Femur (tissue), 1 donor: ENCODE measurements at places on chromosomes 16 and 17.

- no peak for DNase-seq
Measured at GRCh38 chr16:29789775-29790182, 772 bp upstream of the KIF22 start.

GRCh38 chr17:79415365-79415764 is 195.5 kb downstream of the RBFOX3 start:
- DNase-seq: no peak

- no peak for DNase-seq
Measured at GRCh38 chr16:83619381-83620150, 188.2 kb upstream of the HSBP1 start.

GRCh38 chr16:15915555-15916081 is 27.2 kb upstream of the CEP20 start:
- no peak for DNase-seq

- DNase-seq: no peak
Measured at GRCh38 chr17:74554909-74555308, 9.0 kb upstream of the CD300C start.

- DNase-seq: peak; percentile 78
Measured at GRCh38 chr17:40323391-40324381, 14.7 kb downstream of the RARA start.

DNA sequence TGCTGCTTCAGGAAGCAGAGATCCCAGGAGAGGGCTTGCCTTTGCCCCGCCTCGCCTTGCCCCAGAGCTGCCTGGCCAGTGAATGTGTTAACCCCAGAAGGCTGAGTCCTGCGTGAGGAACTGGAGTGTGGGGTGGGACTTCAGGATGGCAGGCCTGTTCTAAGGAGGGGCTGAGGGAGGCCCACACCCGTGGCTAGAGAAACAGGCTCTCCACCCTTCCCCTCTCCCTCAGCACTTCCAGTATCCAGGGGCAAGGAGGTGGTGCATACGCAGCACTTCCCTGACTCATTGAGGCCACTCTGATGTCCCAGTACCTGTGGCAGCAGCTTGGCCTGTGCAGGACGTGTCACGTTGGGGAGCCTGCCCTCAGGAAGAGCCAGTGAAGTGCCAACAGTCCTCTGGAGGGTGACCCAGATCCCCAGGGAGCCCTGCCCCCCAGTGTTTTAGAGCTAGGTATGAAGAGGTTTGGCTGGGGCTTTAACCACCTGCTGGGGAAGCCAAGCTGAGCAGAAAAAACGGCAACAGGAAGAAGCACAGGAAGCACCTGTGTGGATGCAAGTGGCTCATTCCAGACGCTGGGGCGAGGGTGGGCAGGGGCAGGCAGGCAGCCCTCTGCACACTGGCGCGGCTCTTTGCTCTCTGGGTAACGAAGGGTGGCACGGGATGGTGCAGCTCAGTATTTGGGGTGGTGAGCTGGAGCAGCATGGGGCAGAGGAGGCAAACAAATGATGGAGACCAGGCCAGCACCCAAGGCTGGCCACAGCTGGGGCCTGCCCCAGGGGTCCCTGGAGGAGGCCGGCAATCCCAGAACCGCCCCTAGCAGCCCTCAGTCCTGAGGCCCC is 14.7 kb upstream of the CTCF start:
- peak; percentile 59 for DNase-seq

GRCh38 chr17:44069974-44070454 is 521 bp upstream of the G6PC3 start:
- DNase-seq: no peak

DNA sequence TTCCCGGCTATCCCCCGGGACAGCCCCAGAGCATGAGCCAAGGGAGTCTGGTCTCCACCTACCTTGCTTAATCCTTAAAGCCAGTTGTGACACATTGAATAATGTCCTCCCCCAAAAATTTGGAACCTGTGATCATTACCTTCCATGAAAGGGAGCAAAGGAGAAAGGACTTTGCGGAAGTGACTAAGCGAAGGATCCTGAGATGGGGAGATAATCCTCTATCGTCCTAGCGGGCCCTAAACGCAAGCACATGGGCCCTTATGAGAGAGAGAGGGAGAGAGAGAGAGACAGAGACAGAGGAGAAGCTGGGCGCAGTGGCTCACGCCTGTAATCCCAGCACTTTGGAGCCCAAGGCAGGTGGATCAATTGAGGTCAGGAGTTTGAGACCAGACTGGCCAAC is 9.5 kb downstream of the SPPL2C start:
- no peak for DNase-seq

GRCh38 chr17:77744066-77744988 is 214.2 kb upstream of the TNRC6C start:
- DNase-seq: peak; percentile 44

GRCh38 chr16:12120982-12121652 is 144.6 kb downstream of the SNX29 start:
- no peak for DNase-seq

DNA sequence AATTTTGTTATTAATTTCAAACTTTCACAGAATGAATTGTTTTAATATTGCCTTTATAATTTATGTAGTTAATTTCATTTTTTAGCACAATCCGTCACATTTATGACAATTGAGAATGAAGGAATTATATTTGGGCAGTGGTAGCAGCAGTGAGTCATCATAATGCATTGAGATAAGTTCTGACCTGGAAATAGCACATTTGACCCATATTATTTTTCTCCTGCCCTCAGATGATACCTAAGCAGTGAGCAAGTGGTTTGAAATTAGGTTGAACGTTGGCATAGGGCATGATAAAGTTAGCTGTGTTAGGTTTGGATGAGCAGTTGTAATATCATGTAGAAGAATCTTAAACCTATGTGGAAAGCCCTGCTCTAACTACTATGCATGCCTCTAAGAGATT is 1431.3 kb upstream of the CDH8 start:
- no peak for DNase-seq

- no peak for DNase-seq
Measured at GRCh38 chr16:14502932-14503741, 126.9 kb downstream of the PARN start.

DNA sequence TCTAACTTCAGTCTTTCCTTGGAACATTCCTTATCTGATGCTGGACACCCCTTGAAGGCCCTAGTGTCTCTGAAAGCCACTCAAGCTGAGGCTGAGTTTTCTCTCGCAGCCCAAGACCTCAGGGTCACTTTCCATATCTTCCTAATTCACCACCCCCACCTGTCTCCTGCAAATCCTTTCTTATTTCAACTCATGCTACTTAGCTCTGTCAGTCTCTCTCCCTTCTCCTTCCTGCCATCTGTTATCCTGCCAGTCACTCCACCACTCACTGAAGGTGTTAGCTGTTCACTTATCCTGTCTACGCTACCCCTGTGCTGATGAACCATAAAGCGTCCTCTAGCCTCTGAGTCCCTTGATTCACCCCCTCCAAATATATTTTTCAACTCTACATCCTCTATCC is 143.9 kb upstream of the SHISA6 start:
- no peak for DNase-seq

DNA sequence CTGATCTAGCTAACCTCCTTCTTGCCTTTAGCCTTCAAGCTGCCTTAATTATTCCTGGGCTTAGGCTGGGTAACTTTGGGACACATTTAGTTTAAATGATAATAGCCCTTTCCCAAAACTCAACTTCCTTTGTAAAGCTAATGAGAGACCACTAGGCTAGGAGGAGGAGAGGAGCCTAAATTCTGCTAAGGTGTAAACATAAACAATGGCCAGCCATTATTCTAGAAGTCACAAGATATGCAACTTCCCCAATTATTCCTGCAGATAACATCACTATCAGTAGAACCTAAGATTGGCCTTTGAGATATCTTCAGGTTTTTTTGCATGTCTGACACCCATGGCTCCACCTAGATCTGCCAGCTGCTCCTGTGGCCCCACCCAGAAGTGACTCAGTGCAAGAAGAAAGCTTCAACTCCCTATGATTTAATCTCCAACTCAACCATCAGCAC is 131.2 kb upstream of the FAM20A start:
- no peak for DNase-seq

GRCh38 chr17:14199601-14200000 is 37.1 kb downstream of the CDRT15 start:
- no peak for DNase-seq

- no peak for DNase-seq
Measured at GRCh38 chr17:82110298-82110697, 12.3 kb upstream of the FASN start.

DNA sequence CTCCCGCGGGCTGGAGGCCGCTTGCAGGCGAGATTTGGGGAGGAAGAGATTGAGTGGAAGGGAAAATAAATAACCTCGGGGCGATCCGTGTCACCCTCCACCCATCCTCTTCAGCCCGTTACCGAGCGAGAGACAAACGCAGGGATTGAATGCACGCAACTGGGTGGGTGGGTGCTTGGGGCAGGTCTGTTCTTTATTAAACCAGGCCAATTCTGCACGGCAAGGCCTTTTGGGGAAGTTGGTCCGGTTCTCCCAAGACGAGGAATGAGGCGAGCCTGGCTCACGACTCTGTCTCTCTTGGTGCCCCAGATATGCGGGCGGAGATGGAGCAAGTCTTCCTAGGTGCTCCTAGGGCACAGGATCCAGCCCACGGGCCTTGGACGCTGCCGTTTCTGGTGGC is 396 bp upstream of the HOXB7 start:
- no peak for DNase-seq

DNA sequence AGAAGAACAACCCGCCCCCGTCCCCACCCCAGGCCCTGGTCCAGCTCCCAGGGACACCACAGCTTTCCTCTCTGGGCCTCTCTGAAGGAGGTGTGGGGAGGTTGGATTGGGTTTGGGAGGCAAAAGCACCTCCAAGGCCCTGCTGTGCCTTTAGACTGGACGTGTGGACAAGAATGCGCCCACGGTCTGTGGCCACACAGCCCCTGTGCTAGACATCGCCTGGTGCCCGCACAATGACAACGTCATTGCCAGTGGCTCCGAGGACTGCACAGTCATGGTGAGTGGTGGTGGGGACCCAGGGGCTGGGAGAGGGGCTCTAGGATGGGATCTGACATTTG is 3.0 kb downstream of the CORO1A start:
- no peak for DNase-seq

GRCh38 chr16:19168371-19169081 is 486 bp downstream of the SYT17 start:
- peak; percentile 40 for DNase-seq

DNA sequence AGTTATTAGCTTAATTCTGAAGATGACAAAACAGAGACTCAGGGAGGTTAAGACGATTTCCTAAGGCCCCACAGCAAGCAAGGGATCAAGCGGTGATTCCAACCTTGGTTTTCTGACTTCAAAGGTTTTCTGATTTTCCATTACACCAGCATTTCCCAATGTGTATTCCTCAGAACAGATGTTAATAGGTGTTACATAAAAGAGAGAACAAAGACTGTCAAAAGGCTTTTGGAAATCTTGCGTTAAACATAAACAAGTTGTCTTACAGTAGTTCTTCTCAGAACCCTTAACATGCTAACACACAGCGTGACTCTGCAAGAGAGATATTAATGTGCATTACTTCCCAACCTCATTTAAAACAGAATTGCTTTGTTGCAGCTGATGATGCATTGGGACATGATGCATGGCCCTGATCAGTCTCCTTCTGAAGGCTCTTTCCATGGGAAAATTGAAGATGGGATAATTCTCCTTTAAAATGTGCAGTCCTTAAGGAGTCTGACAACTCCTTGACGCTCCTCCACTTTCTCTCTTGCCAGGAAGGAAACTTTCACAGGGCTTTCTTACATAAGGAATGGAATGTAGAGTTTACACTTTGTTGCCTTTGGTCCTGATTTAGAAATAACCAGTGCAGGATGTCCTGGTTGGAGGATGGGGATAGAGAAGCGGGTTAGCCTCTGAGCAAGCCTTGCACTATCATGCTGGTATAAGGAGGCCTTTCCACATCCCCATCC is 21.5 kb upstream of the MMD start:
- no peak for DNase-seq

- no peak for DNase-seq
Measured at GRCh38 chr17:45579529-45580495, 89.3 kb upstream of the PLEKHM1 start.

DNA sequence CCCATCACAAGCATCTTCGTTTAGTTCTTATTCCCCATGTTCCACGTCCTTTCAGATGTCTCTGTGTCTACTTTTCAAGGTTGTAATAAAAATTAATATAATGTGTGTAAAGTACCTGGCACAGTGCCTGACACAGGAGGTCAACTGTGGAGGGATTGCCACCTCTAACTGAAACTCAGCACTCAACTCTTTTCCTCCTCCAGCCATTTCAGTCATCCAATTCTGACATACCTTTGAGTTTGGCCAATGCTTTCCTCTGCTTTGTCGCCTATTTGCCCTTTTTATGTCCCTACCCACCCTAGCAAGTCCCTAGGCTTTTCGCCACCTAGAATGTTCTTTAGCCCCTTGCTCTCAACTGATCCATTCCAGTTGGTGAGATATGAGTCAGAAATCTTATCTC is 1.6 kb downstream of the UBE2Z start:
- DNase-seq: no peak

DNA sequence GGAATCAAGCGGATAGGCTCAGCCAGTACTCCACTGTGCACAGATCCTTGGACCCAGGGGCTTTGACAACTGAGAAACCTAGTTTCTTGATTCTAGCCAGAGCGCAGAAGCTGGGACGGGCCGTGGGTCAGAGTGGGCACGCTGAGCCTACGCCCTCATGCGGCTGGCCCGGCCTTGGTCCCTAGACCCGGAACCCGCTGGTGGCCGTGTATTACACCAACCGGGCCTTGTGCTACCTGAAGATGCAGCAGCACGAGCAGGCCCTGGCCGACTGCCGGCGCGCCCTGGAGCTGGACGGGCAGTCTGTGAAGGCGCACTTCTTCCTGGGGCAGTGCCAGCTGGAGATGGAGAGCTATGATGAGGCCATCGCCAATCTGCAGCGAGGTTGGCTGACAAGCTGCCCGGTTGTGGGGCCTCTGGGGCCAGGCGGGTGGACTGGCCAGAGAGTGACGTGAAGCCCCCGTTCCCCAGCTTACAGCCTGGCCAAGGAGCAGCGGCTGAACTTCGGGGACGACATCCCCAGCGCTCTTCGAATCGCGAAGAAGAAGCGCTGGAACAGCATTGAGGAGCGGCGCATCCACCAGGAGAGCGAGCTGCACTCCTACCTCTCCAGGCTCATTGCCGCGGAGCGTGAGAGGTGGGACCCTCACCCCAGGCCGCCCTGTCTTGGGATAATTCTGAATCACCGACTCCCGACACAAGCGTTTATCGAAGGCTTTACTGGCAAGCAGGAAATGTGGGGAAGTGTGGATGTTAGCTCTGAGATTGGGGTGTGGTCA is 946 bp downstream of the STUB1 start:
- no peak for DNase-seq

DNA sequence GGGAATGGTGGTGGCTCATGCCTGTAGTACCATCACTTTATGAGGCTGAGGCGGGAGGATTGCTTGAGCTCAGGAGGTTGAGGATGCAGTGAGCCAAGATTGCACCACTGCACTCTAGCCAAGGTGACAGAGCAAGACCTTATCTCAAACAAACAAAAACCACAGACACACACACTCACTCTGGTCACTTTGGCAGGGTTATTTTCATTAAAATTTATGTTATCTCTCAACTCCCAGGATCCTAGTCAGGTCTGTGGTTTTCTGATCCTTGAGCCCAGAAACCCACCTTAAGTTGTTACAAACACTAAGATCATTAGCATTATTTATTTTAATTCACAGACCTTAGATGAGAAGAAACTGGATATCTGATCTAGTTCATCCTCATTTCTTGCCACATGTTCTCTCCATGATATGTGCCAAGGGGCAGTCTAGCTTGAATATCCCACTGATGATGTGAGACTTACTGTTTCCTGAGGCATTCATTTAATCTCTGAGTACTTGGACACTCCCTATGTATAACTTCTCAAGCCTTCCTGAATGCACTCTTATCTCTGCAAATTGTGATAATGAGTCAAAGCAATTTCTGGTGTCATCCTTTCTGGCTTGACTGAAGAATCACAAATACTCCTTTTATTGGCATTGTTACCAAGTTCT is 9.6 kb downstream of the ABHD15 start:
- no peak for DNase-seq
